ENCODE measurements at places on chromosomes 12 and 14.

- DNase-seq = no peak
Measured at GRCh38 chr14:95667249-95667693, 19.0 kb upstream of the TCL1B start.

- no peak for DNase-seq
Measured at GRCh38 chr12:125185311-125185739, 120.1 kb downstream of the AACS start.

DNA sequence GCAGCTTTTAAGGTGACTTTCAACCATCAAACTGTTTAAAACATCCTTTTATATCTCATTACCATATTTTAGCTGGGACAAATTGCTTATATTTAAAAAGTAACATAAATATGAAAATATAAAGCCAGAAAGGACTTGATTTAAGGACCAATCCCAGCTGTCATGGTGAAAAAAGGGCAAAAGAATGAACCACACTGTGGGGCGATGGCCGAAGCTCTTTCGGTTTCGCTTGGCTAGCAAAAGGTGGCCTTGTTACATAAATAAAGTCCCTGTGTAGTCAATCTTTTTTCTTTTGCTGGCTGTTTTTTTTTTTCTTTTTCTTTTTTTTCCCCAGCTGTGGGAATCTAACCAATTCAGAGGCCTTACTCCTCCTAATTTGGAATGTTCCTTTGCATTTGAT is 50.9 kb downstream of the FBXO33 start:
- no peak for DNase-seq

GRCh38 chr14:93044121-93044520 is 71.6 kb downstream of the ITPK1 start:
- DNase-seq = no peak

DNA sequence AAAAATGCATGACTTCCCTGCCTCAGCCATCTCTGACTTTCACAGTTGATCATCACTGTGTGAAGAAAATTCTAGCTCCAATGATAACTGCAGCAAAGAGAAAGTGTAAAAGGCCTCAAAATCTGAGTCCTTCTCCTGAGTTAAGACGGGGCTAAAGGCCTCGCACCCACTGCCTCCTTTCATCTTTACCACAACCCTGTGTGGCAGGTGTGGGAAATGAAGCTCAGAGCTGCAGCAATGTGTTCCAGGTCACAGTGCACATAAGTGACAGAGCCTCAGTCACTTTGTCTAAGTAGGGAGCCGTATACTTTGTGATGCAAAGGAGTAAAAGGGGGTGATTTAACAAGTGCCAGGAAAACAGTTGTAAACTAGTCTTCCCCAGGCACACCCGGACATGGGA is 144.7 kb upstream of the TMCC3 start:
- DNase-seq = no peak

GRCh38 chr12:115030017-115030416 is 346.0 kb upstream of the TBX3 start:
- no peak for DNase-seq

DNA sequence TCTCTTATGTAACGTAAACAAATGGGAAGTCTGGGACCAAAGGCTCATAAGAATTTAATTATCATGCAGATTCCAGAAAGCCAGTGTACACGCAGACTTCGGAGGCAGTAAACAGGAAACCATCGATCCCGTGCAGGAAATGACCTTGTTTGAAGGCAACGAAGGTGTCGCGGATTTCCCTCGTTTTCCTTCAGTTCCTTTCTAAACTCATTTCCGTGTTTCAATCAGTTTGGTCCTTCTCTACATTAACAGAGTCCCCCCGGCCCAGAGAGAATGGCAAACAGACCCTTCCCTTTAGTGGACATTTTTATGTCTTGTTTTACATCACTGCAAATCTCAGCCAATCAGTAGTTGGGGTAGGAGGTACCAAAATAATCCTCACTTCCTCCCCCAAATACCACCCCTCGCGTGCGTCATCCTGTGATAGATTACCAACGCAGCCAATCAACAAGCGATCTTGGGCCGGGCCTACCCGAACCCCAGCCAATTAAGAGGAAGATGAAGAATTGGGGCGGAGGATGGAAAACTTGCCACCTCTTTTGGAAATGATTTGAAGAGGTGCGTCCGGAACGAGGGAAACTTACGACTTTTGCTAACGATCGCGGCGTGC is 6.1 kb upstream of the FOXJ2 start:
- DNase-seq = peak; percentile 85

- no peak for DNase-seq
Measured at GRCh38 chr14:54533100-54533499, 23.4 kb downstream of the CGRRF1 start.

DNA sequence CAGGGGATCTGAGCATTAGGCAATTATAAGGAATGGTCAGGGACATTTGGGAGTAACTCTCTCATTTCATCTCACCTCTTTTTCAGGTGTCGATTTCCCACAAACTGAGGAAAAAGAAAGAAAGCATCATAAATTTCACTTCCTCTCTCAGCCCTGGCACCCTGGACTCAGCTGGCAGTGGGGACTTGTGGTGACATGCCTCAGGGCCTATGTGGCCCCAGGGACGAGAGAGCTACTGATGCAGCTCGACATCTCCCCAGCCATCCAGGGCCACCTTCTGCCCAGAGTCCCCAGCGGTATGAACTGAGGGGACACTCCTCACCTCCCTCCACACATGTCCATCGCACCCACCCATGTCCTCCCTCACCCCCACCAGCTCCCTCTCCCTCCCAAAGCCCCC is 11.7 kb downstream of the TNFRSF1A start:
- DNase-seq = no peak

GRCh38 chr14:77570706-77571268 is 45.6 kb downstream of the SPTLC2 start:
- DNase-seq = no peak

DNA sequence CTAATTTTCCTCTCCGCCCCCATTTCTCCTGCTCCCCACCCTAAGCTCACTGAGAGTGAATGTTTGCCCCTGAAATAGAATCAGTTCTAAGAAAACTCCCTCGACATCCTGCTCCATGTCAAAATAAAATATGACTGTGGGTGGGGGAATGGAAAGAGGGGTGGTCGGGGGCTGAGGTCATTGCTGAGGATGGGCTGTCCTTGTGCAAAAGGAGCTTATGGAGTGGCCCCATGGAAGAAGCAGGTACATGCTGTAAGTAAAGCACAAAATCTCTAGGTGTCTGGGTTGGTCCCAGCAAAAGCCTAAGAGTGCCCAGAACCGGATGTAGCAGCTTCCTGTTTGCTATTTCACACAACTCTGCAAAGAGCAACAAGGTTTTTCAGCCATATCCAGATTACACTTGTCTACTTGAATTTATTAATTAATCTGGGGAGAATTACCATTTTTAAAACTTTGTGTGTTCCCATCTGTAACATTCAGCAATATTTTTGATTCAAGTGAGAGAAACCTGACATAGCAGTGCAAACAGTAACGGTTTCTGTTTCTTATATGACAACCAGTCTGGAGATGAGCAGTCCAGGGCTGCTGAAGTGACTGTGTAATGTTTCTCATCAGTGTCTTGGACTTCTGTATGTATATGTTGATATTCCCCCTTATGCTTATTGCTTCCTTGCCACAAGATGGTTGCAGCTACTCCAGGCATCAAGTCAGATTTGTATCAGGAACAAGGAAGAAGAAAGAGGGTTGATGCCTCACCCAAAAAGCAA is 40.4 kb upstream of the GZMB start:
- DNase-seq = no peak

DNA sequence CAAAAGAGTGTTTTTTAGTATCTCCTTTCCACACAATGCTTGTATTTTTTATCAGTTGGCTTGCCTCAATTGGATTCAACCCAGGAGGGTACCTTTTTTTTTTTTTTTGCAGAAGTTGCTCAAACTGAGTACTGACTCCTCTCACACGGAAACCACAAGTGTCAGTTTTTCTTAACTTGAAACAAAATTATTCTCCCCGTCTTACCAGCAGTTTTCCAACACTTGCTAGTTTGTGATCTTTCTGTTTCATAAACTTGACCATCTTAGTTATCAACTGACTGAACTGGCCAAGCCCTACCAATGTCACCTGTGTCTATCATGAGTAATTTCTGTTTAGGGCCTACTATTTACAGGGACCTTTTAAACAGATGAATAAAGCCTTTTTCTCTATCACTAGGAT is 34.1 kb upstream of the ITPR2 start:
- no peak for DNase-seq

DNA sequence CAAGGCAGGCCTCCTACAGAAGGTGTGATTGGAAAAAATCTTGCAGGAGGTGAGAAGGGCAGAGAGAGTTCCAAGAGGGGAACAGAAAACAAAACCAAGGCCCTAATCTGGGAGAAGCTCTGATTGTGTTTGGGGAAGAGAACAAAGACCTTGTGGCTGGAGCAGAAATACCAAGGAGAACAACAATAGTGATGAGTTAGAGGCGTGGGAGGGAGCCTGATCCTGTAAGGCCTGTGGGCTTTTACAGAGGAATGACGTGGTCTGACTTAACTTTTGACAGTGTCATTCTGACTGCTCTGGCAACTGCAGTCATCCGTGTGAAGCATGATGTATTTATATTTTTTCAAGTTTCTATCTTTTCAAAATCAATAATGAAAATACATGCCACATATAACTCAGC is 200.6 kb downstream of the ANO4 start:
- no peak for DNase-seq

- DNase-seq = no peak
Measured at GRCh38 chr12:6390084-6390799, 6.3 kb downstream of the LTBR start.

DNA sequence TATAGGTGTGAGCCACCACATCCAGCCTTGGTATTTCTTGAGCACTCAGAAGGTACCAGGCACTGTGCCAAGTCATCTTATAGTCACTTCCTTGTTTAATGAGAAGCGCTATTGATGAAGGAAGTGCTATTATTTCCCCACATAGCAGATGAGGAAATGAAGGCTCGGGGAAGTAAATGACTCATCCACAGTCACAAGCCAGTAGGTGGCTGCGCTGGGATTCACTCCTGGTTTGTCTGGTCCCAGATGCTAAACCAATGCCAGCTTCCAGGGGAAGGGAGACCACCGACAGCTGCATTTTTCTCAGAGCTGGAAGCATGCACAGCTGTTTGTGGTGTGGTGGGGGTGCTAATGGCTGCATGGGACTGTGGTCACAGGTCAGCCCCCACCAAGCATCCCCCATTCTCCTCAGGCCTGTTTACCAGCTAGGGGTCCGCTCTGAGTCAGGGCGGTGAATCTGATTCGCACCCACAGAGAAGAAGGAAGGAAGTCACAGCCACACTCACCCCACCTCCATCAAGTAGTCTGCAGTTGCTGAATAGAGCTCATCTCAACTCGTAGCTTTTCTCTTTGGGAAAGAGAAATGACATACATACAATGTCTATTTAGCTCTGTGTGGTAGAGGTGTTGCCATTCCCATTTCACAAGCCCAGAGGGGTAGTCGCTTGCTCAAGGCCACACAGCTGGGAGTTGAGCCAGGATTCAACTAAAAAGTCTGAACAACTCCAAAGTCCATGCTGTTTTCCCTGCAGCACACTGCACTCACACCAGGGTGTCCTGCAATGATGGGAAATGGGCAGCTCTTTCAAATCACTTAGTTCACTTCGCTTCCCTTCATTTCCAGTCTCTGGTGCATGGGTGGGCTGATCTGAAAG is 6.3 kb upstream of the LTBP2 start:
- peak; percentile 33 for DNase-seq

GRCh38 chr12:104963757-104964156 is 5.7 kb upstream of the SLC41A2 start:
- no peak for DNase-seq

GRCh38 chr14:100566119-100566518 is 21.1 kb downstream of the BEGAIN start:
- DNase-seq = no peak

DNA sequence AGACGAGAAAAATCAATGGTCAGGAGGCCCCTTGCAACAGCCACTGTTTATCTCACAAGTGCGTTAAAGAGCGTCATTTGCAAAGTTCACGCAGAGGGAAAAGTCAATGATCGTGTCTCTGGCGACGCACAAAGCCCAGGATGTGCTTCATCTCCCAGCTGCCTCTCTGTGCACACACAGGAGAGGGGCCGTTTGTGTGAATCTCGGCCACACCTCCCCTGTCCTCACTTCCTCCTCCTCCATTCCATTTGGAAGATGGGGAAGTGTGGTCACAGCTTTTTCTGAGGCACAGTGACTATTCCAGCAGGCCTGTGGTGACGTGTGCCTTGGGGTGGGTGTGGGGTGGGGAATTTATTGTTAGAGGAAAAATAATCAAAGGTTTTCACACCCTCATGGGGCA is 90.4 kb downstream of the RBM19 start:
- no peak for DNase-seq

DNA sequence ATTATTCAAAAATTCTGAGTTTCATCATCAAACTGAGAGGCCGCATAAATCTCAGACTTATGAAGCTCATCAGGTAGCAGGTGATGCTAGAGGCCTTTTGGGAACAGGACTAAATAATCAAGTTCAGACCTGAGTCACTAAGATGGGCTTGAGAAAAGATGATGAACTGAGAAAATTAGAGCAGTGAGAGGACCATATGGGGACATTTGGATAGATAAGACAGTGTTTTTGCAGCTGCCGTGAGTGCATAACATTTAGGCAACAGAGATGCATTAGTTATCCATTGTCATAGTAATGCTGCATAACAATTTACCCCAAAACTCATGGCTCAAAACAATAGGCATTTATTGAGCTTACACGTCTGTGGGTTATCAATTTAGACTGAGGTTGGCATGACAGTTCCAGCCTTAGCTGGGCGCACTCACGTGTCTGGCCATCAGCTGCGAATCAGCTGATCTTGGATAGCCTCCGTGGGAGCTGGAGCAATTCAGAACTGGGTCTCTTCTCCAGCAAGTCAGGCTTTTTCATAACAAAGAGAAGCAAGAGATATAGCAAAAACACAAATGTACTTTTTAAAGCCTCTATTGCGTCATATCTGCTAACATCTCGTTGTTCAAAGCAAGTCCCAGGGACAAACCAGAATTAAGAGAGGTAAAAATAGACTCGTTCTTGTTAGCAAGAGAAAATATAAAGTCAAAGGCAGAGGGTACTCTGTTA is 72.8 kb downstream of the CAPZA3 start:
- DNase-seq = no peak

- DNase-seq = no peak
Measured at GRCh38 chr12:54958048-54958658, 26.4 kb downstream of the TESPA1 start.

GRCh38 chr12:115204957-115205754 is 521.2 kb upstream of the TBX3 start:
- no peak for DNase-seq

Data from activated CD8-positive, alpha-beta memory T cell treated with anti-CD3 and anti-CD28 coated beads for 48 hours (primary cell).